Activated CD4-positive, alpha-beta T cell treated with anti-CD3 and anti-CD28 coated beads, Interleukin-2, amount 50 U/mL, for 48 hours (primary cell): ENCODE measurements at places on chromosomes 6 and 20.

DNA sequence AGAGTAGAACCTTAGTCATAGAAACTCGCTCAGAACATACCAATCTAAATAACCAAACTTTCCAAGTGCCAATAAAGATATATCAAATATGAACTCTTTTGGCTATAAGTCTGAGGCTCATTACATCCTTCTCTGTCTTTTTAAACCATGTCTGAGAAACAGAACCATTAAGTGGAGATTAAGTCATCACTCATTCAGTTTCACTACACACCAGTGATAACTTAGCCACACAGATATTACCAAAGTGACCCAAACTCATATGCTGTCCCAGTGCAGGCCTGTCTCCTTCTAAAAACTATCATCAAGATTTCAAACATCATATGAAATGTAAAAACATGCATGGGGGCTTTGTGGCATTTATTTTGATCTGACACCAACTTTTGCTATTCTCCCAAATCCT lies 12.0 kb downstream of the GCLC start:
- no peak for DNase-seq

DNA sequence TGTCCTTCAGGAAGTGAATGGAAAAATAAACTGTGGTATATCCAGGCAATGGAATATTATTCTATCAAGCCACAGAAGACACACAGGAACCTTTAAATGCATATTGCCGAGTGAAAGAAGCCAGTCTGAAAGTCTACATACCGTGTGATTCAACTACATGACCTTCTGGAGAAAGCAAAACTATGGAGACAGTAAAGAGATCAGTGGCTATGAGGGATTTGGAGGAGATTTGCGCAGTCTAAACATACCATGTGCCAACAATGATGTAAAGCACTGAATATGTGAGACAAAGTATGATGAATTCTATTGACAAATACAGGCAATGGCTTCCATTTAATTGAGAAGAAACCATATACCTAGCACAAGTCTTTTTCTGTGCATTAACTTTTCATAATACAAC lies 518.3 kb upstream of the ZNF337 start:
- no peak for DNase-seq

- DNase-seq = peak; percentile 23
These were observed 18.7 kb downstream of the ADRM1 start for GRCh38 chr20:62321521-62321948.

DNA sequence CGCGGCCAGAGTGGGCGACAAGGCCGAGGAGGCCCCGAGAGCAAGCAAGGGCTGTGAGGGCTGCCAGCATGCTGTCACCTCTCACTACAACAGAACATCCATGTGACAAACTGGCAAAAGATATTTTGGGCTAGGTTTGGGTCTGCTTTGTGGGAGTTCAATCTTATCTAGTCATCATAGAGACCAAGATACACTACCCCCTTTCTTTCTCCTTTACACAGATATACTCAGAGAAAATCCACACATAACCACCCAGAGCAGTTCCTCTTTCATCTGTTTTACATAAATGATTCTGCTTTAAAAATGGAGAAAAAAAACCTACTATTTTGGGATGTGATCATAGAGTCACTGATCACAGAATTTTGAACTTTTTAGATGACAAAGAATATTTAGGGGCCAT lies 16.8 kb downstream of the SOX4 start:
- no peak for DNase-seq

GRCh38 chr6:116412270-116412669 lies 41.5 kb downstream of the DSE start:
- DNase-seq = no peak

DNA sequence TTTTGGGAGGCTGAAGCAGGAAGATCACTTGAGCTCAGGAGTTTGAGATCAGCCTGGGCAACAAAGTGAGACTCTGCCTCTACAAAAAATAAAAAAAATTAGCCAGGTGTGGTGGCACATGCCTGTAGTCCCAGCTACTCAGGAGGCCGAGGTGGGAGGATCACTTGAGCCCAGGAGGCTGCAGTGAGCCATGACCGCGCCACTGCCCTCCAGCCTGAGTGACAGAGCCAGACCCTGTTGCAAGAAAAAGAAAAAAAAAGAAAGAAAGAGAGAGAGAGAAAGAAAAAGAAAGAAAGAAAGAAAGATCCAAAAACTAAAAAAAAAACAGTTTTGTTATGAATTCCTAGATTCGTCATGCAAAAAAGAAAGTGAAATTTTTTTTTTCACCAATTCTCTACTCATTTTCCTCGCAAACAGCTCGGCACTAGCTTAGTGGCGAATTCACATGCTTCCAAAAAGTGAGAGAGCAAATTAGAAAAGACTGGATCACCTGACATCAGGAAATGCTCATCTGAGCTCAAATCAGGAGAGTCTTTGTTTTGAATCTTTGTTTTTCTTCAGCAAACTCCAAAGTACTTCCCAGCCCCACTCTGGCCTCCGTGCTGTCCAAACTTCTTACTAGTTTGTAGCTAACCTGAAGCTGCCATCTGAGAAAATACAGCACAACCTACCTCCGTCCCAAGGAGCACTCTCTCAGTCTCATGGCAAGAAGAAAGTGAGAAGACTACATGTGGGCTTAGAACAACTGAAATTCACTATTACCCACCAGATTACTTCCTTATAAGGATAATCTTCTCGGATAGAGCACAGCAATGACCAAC lies 27.0 kb downstream of the IPCEF1 start:
- DNase-seq = no peak

DNA sequence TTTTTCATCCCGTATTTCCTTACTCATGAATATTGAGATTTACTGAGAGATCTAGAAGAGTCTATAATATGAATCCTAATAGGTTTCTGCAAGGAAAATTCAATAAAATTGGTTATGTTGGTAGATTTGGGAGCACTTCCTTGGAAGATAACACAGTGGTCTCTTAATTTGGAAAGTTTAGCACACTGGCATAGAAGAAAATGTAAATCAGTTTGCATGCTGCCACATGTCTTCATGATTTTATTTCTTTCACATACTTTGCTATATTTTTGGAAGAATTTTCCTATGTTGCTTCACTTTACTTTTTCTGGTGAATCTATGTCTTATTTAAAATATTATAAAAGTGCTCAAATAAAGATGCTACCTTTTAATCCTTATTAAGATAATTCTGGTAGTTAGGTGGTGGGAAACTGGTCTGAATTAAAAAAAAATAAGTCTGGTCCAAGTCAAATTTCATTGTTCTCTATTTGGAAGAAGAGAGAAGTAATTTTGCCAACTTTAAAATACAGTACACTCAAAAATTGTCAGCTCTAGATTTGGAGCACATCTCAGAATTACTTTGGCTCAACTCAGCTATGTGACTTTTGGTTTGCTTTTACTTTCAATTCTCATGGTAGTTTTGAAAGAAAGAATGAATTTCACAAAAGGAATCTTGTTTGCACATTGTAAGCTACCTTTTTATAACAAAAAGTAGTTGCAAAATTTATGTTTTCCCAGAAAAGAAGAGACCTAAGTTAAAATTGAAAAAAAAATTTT lies 197.3 kb downstream of the CENPW start:
- DNase-seq = no peak

DNA sequence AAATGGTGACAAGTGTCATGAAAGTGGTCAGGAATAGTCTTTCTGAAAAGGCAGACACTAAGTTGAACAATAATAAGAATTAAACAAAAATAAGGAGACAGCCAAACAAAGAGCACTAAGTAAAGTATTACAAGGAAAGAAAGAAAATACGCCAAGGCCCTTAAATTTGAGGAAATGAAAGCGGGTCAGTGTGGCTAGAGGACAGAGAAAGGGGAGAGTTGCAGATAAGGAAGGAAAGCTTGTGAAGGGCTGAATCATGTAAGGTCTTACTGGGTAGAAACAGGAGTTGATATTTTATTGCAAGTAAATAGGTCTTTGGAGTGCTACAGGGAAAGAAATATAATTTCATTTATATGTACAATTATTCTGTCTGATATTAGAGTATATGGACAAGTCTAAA lies 732.1 kb downstream of the EPHA7 start:
- no peak for DNase-seq

- DNase-seq = peak; percentile 16
These were observed 27.8 kb downstream of the ASIP start for GRCh38 chr20:34268851-34269636.

DNA sequence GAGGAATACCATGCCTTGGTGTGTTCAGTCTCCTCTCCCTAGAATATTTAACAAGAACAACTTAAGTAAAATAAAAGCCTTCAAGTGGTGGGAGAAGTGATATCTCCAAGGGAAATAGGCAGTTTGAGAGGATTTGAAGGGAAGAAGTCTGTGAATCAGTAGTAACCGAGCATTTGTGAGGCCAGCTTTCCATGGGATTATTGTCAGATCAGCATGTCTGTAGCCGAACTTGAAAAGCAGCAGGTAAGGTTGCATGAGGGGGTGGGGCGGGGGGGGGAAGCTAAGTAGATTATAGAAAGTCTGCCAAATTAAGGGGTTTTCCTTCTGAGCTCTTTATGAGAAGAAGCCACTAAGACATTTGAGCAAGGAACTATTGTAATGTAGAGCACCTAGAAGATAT lies 92.6 kb downstream of the GRIK2 start:
- DNase-seq = no peak

GRCh38 chr20:20073801-20074371 lies 21.6 kb downstream of the CFAP61 start:
- no peak for DNase-seq

- DNase-seq = no peak
These were observed 16.5 kb downstream of the NCOA7 start for GRCh38 chr6:125807293-125807692.

DNA sequence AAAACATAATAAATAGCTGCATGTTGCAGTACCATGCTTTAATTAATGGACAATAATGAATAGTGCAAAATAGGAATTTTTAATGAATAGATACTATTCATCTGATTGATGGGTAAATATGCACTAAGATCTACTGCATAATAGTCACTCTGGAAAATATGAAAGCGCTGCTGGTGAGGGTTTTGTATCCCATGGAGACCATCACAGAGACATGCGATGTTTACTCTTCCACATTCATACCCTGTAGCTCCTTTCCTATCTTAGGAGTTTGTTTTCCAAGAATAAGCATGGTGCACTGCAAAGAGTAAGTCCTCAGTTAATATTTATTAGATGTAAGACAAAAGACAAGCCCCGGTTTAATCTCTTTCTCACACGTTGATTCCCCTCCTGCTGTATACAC lies 81.4 kb downstream of the NRSN1 start:
- no peak for DNase-seq

GRCh38 chr6:18262702-18263417 lies 1.5 kb downstream of the DEK start:
- peak; percentile 37 for DNase-seq

DNA sequence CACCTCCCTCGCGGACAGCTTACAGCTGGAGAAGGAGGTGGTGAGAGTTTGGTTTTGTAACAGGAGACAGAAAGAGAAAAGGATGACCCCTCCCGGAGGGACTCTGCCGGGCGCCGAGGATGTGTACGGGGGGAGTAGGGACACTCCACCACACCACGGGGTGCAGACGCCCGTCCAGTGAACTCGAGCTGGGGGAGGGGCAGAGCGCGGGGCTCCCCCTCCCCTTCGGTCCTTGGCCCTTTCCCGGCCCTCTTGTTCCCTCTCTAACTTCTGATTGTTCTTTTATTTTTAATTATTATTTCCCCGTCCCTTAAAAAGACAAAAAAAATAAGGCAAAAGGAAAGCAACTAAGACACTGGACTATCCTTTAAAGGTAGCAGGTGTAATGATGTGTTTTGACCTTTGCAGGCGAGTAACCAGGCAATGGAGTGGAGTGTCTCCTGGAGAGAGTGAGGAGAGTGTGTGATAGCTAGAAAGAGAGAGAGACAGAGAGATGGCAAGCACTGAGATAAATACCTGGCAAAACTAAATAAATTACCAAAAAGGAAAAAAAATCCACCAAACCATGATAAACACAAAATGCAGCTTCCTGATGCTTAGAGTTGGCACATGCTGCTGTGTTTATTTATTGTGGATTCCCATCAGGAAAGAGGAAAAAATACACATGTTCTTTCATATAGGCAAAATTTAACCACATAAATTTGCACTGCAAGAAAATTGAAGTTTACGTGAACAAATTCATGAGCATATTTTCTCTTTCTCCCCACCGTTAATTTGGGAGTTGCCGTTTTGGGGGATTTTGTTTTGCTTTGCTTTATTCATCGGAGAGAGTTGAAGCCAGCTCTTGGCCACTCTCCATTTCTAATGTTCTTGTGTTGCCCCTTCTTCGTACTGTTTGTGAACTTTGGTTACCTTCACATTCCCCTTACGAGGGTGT lies 1.9 kb downstream of the POU3F2 start:
- no peak for DNase-seq

DNA sequence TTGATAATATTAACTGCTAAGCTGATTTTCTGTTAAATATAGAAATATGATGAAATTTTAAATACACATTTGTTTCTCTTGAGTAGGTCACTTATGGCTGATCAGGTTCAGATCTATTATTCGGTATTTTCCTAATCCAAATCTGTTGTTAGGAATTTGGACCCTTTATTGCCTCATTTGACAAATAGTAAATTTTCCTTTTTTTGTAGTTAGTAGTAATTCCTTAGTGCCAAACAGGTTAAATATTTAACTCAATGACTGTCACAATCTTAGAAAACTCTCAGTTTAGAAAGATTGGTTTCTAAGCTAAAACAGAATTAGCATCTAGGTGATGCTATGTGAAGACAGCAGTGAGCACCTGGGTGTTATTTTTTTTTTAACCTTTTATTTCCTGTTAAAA lies 1598.9 kb downstream of the KHDRBS2 start:
- DNase-seq = no peak

DNA sequence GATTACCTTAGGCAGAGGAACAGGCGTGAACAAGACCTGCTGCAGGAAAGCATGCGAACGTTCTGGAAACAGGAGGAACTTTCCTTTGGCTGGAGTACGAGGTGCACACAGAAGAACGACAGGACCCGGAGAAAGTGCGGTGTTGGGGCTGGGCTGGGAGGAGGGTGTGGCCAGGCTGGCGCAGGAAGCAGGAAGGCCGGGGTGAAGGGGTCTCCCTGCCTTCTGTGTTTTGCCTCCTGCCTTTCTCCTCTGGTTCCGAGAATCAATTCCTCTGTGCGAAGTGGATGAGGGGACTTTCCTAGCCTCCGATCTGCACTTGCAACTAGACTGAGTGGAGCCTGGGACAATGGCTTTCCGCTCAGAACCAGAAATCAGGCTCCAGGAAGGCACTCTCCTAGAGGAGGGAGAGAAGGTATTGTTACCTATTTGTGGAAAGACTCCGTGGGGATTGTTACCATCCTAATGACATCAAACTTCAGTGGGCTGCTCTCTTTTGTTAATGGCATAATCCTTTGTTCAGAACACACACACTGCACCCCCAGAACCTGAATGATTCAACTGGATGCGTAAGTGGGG lies 22.9 kb upstream of the PLEKHG1 start:
- no peak for DNase-seq

- DNase-seq = peak; percentile 58
These were observed 38.3 kb downstream of the ARHGAP18 start for GRCh38 chr6:129671442-129672340.

DNA sequence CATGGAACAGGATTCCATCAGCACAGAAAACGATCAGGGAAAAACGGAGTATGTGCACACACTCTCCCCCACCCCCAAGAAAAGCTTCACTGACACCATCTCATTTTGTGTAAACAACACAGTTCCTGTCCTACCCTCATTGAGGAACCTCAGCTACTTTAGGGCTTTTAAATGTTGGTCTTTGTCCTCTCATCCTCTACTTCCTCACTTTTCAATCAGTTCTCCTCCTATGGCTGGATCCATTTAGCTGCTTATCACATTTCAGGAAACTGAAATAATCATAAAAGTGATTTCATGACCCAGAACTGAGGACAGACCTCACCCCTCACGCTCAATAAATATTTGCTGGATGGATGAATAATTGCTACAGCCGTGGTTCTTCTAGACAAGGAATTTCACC lies 33.1 kb upstream of the PNRC1 start:
- DNase-seq = no peak

GRCh38 chr6:37552267-37552666 lies 52.6 kb upstream of the CCDC167 start:
- DNase-seq = no peak

- DNase-seq = no peak
These were observed 2.9 kb downstream of the SOX12 start for GRCh38 chr20:328027-328974.
